ENCODE measurements at places on chromosomes 4 and X. TPM values are rescaled to one million over a fixed set of nuclear protein-coding genes. Genes with fewer than 3 reads are reported as not detected.

The IQSEC2 gene
- 28.0 TPM for total RNA-seq

The VCX3B gene
- not detected for total RNA-seq

The BTK gene
- 5.0 TPM for total RNA-seq

DNA sequence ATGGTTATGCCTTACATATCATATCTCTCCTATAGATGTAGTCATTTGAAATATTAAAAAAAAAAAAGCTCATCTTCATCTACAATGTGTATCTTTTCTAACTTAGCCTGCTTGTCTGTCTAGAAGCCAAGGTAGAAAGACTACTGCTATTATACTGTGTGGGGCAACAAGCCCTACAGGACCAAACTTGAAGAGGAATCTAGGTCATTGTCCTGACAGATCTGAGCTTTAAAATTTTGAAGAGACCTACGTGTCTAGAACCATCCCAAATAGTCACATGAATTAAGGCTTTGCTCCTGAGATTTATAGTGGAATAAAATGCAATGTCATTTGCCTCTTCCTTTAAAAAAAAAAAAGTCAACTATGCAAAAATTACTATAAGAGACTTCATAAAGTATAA is 95.8 kb downstream of the PALLD start:
- no peak for DNase-seq
